Caki2 (cell line): ENCODE measurements at places on chromosomes 1 and 21. TPM values are rescaled to one million over a fixed set of nuclear protein-coding genes. Genes with fewer than 3 reads are reported as not detected.

Gene CLCA4
- total RNA-seq = not detected in 2 replicates

Gene KANK4
- total RNA-seq = not detected in 2 replicates

Gene NBPF4
- total RNA-seq = not detected in 2 replicates

Gene CR1L
- not detected in 2 replicates for total RNA-seq

Gene TFF1
- total RNA-seq = not detected in 2 replicates

Gene ATXN7L2
- total RNA-seq = 1.5 and 2.8 TPM in 2 replicates

Gene BTBD8
- total RNA-seq = 0.43 and 3.6 TPM in 2 replicates

Gene RPTN
- not detected in 2 replicates for total RNA-seq

Gene SPATA21
- not detected in 2 replicates for total RNA-seq
